ENCODE measurements at places on chromosomes 4 and X.

DNA sequence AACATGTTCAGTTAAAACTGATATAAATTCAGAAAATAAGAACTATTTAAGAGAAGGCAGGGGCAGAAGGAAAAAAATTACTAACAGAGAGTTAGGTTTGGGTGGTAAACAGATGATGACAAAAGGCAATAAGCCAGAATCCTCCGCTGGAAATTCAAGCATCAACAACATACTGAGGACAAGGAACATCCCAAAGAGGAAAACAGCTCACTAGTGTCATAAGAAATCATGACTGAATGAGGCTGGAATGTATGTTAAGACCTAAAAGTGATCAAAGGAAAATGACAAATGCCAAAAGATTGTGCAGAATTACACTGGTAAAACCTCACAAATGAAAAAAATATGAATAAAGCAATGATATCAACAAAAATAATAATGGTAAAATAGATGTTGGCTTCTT lies 88.4 kb downstream of the WDFY3 start:
- DNase-seq = no peak

GRCh38 chr4:9904976-9905587 lies 116.2 kb downstream of the SLC2A9 start:
- no peak for DNase-seq

GRCh38 chr4:98151145-98151924 lies 8.1 kb upstream of the STPG2 start:
- no peak for DNase-seq

GRCh38 chrX:20063153-20063552 lies 53.6 kb downstream of the MAP7D2 start:
- DNase-seq = no peak

DNA sequence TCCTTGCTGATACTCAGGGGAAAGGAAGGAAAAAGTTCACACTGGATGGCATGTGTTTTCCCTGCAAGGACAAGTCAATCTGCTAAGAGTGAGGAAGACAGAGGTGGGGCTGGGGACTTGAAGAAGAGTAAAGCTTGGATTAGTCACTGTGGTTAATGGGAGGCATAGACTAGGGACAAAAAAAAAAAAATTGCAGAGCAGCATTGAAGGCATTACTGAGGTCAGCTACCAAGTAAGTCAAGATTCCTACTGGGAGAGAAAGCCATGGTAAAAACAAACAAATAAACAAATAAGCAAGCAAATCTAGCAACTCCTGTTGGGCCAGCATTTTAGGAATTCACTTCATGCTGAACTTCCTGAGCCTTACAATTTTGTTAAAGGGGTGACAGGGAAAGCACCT lies 58.2 kb upstream of the GPC4 start:
- DNase-seq = no peak

- no peak for DNase-seq
These were observed 188.3 kb upstream of the RPS6KA3 start for GRCh38 chrX:20455001-20455400.

- no peak for DNase-seq
These were observed 352.6 kb downstream of the NR3C2 start for GRCh38 chr4:148089624-148090023.

- DNase-seq = no peak
These were observed 64.1 kb downstream of the NEUROG2 start for GRCh38 chr4:112451831-112452230.

- peak; percentile 83 for DNase-seq
These were observed 209.6 kb downstream of the SPATA18 start for GRCh38 chr4:52260514-52261210.

DNA sequence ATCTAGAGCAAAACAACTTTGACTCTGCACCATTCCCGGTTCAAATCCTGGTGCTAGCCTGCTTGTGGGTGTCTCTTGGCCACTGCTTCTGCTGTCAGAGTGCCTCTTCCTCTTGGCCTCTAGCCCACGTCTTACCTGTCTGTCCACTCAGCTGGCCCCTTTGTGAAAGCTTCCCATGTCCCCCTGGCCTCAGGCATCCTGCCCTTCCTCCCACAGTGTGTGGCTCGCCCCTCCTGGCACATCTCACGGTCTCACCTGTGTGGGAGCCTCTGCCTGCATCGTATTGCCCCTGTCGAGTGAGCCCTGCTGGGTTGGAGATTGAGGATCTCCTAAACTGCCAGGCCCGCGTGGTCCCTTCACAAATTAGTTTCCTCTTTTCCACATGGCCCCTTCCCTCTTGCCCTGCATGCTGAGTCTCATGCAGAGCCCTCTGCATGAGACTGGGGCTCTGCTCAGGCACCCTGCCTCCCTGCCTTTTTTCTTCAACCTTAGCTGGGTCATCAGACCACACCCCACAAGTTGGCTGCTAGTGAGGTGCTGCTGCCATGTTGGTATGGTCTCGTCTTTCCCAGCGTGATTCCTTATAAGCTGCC lies 53.7 kb upstream of the TADA2B start:
- DNase-seq = no peak

DNA sequence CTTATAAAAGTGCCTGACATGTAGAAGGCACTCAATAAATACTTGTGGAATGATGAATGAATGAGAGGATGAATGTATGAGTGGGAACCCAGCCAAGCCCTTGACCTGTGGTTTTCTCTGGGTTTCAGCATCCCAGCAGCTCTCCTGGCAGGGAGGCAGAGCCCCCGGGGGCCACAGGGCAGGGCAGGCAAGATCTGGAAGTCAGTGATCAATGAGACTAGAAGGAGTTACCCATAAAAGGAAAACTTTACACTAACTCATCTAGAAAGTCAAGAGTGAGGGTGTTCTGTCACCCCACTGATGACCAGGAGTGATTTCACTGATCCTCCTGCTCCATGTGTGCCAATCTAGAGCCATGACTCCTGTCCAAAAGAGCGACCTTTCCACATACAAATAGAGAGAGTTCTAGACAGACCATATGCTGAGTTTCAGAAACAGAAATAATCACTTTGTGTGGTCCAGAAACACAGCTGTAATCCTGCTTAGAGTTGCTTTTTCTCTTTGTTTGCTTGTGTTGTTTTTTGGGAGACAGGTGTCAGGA lies 37.4 kb downstream of the MGARP start:
- DNase-seq = no peak

DNA sequence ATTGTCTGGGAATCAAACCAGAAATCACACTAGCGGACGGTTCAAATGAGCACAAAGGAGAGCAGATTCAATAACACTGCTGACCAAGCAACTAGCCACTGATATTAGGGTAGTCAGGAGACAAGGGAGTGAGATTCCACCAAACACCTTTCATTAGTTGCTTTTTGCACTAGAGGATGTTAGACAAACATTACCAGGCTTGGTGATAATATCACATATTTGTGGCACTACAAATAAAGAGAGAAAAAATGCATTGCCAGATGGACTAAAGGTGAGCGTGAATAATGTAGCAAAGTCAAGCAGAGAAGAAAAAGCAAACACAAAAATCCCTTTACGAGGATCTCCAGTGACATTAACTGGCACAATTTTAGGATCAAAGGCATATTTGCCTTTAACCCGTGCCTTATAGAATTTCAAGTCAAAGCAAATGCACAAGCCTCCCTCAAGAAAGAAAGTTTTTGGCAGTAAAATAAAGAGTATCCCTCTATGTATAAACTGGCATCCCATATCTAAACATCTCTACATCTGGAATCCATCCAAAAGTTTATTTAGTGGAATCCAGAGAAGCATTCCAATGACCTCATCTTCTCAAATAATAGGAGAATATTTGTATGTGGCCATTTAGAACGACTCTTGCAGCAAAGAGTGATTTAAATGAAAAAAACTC lies 290.9 kb downstream of the KCTD8 start:
- no peak for DNase-seq

GRCh38 chr4:172850838-172851237 lies 317.8 kb upstream of the GALNT7 start:
- DNase-seq = no peak

- DNase-seq = no peak
These were observed 429.3 kb downstream of the AFF2 start for GRCh38 chrX:148929686-148930085.

DNA sequence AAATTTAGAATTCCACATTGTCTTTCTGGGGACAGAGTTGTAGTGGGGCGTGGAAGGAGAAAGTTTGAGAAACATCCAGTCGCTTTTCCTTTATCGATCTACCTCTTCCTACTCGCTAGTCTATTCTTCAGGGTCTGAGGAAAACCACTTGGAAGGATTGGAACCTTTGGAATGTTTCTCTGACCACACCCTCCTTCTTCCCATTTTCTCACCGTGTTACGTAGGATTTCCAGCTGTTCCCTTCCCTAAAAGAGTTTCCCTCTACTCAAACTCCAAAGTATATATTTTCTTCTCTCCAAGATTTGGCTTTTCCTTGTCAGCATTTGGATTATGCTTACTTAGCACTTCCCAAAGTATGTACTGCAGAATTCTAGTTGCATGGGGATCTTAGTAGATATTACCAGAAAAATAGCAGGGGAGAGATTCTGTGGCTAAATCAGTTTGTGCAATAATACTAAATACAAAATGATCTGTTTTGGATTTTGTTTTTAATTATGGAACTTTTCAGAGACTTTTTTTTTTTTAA lies 4.9 kb downstream of the ENPEP start:
- DNase-seq = no peak

GRCh38 chr4:154082760-154083535 lies 294.1 kb upstream of the SFRP2 start:
- no peak for DNase-seq

- DNase-seq = no peak
These were observed 207.1 kb upstream of the PCDH18 start for GRCh38 chr4:137739391-137739790.

DNA sequence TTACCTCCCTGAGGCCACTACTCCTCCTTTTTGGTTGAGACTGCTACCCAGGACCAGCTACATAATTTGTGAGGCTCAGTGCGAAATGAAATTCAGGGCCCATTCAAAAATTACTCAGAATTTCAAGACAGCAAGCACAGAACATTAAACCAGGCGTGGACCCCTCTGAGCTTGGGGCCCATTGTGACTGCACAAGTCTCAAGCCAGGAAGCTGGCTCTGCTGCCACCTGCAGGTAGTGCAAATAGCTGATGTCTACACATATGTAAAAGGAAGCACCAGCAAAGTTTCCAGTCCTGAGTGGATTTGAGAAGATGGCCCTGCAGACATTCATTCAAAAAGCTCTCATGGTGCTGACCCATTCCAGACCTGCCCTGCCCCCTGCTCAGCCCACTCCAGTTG lies 213.4 kb upstream of the LNX1 start:
- DNase-seq = no peak

DNA sequence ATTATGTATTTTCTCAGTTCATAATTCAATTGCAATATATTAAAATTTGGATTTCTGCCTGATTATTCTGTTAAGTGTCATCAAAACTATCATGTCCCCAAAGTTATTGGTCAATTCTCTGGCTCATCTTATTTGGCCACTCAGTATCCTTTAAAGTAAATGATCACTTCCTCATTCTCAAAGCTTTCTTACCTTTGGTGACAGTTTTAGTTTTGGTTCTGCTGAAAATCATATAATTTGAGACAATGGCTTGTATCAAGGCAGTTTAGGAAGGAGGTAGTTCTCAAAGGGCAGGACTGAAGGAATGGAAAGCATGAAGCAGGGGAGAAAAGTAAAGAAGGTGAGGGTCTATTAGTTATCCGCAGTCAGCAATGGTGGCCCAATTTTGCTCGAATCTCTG lies 1832.1 kb downstream of the ARAP2 start:
- no peak for DNase-seq

DNA sequence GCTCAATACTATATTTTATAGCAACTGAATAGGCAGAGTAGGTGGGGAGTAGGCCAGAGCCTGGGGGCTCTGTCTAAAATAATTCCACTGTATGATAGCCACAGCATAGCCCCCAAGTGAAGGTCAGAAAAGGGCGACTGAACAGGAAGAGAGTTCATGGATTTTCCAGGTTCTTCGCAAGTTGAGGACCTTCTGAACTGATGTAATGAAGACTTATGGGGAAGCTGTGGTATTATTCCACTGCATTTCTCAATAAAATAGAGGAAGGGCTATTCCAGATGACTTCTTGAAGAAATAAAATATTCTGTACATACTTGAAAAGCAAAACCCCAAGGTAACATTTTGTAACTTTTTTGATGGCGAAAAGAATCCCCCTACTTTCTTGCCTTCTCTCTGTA lies 231.4 kb upstream of the GPC4 start:
- no peak for DNase-seq

- no peak for DNase-seq
These were observed 11.1 kb upstream of the EREG start for GRCh38 chr4:74353858-74354257.

GRCh38 chr4:160450876-160451275 lies 1348.0 kb downstream of the RAPGEF2 start:
- no peak for DNase-seq

- DNase-seq = no peak
These were observed 53.5 kb downstream of the PTTG2 start for GRCh38 chr4:38013461-38014366.

DNA sequence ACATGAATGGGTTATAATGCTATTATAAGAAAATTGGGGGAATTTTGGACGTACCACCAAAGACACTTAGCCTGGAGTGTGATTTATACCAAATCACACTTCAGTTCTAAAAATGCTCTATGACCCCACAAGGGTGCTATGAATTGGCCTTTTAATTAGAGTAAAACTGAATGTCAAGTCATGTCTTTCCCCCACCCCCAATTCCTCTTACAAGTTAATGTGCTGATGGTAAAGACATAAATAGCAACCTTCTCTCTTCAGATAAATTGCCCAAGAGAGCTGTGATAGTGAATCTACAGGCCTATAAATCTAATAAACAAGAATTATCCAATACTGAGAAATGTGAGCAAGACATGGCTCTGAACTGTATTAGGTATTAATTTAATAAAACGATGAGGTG lies 78.8 kb downstream of the RNF150 start:
- no peak for DNase-seq

DNA sequence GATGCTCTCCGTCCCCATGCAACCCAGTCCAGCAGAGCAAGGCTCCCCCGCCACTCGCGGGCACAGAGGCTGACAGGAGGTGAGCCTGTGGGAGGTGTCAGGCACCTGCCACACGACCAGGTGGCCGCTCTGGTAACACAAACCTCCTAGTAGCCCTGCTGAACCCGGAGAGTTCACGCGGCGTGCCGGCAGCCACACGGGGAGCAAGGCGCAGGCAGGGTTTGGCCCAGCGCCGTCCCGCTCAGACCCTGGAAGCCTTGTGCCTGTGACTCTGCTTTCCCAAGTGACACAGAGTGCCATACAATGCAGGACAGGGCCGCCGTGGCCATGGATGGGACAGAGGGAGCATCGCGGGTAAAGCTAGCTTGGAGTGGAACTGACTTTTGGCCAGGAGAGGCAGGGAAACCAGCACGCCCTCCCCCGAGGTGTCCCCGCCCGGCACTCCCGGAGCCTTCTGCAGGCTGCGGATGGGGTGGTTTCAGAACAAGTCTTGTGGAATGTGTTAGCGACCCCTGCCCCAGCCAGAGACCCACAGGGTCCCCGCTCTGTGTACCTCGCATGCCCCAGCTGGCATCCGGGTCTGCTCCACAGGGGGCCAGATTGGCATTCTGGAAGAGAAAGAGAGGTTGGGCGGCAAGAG lies 44.7 kb upstream of the AFAP1 start:
- no peak for DNase-seq

GRCh38 chr4:73161527-73162185 lies 92.1 kb upstream of the COX18 start:
- DNase-seq = no peak

- no peak for DNase-seq
These were observed 192.8 kb downstream of the SLC7A11 start for GRCh38 chr4:138049355-138049754.

Measured in right forelimb (tissue), 1 donor.